ENCODE measurements at places on chromosomes 16 and 17. TPM values are rescaled to one million over a fixed set of nuclear protein-coding genes. Genes with fewer than 3 reads are reported as not detected.
A peak's percentile ranks its signal among the peaks of the same experiment; 100 is the strongest.

Gene IKZF3
- not detected for total RNA-seq

- DNase-seq: no peak
These were observed 23.6 kb downstream of the MILR1 start for GRCh38 chr17:64472564-64472963.

DNA sequence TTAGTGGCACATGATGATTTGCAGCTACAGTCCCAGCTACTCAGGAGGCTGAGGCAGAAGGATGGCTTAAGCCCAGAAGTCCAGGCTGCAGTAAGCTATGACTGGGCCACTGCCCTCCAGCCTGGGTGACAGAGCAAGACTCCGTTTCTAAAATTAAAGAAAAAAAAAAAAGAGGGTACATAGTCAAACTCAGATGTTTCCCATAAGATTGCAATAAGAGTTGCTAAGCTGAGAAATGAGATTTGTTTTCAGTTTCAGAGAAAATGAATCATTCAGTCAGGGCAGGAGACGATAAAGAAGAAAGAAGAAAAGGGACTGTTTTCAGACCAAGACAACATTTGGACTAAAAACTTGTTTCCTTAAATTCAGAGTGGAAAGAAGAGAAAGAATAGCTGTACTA lies 30.2 kb upstream of the PHLPP2 start:
- DNase-seq: no peak

GRCh38 chr16:12629271-12629670 lies 174.4 kb downstream of the CPPED1 start:
- no peak for DNase-seq

GRCh38 chr16:52465711-52466267 lies 81.2 kb downstream of the TOX3 start:
- no peak for DNase-seq

GRCh38 chr17:6454495-6455320 lies 10.5 kb downstream of the PIMREG start:
- DNase-seq: peak; percentile 46

- DNase-seq: no peak
These were observed 127.5 kb downstream of the VPS53 start for GRCh38 chr17:586920-587685.

Gene DRC3
- total RNA-seq: 1.6 TPM

- peak; percentile 92 for DNase-seq
These were observed 23.0 kb upstream of the CHMP6 start for GRCh38 chr17:80968602-80969029.

DNA sequence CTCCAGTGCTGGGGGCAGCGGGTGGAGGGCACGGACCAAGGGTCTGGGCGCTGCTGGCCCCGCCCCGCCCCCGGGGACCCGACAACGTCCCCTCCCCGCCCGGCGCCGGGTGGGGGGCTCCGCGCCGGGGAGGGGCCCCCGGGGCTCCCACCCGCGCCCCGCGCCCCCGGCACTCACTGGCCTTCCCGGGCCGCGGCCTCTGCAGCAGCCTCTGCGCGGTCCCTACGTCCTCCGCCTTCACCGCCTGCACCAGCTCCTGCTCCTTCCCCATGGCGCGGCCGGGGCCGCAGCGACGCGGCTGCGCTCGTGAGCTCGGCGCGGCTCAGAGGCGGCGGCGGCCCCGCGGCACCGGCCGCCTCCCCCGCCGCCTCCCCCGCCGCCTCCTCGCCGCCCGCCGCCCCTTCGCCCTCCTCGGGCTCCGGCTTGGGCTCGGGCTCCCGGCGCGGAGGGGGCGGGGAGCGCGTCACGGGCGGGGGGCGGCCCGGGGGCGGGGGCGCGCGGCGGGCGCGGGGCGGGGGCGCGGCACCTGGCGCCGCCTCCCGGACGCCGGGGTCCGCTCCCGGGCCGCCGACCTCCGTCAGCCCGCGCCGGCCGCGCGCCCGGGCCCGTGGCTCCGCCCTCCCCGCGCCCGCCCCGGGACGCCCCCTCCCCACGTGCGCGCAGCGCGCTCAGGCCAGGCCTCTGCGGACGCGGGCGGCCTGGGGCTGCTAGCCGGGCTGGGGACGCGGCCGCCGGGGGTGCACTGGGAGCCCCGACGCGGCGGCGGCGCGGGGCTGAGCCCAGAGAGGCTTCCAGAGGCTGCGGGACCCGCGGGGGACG lies at the start of gene CASKIN1:
TSS of gene CASKIN1 (minus strand) at position 444 of the 819 bp plus-strand sequence. CDS start at position 271, 173 bp downstream.
- peak; percentile 31 for DNase-seq

- DNase-seq: peak; percentile 60
These were observed 43.8 kb upstream of the DHX40 start for GRCh38 chr17:59521465-59522126.

Measured in myocyte (in vitro differentiated cells).